ENCODE measurements at places on chromosomes 4 and X.

GRCh38 chrX:116417968-116418367, 18.4 kb upstream of the SLC6A14 start:
- DNase-seq: no peak

DNA sequence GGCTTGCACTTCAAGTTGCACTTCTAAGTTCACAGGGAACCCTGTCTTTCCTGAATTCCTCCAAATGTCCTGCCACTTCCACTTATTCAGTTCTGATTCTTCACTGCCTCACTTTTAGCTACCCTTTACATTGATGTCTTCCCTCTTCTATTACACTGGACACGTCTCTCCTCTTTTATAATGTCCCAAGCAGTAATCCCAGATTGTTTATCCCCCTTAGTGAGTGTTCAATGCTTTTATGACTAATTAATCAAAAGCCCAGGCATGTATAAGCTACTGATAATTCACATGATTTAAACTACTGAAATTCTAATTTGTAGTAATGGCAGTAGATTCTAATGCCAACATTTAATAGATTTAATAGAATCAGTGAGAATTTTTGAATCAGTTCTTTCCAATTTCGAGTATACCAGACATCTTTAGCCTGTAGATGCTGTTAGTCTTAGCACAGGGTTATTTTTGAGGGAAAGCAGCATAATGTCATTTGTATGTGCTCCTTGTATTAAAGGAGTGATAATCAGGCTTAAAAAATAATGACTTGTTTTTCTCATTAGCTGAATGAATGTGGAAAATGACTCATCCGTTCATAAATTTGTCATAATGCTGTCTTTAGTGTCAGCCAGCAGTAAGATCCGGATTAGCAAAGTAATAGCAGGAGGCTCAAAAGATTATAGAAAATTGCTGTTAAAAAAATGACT, 703.1 kb downstream of the CENPC start:
- no peak for DNase-seq

DNA sequence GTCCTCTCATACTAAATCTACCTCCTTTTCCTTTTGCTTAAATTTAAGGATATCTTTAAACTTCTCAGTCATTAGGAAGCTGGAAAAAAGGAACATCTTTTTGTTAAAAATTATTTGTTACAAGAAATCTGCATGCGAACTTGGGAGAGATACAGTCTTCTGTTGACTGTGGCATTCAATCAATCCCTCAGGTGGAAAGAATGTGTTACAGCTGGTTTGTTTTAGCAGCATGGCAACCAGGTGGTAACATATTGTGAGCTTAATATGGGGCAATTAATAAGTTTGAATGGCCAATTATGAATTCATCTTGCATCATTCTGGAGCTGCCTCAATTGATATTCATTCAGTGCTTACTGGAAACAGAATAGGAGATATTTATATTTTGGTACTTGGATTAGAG, 135.0 kb downstream of the GC start:
- DNase-seq: no peak

DNA sequence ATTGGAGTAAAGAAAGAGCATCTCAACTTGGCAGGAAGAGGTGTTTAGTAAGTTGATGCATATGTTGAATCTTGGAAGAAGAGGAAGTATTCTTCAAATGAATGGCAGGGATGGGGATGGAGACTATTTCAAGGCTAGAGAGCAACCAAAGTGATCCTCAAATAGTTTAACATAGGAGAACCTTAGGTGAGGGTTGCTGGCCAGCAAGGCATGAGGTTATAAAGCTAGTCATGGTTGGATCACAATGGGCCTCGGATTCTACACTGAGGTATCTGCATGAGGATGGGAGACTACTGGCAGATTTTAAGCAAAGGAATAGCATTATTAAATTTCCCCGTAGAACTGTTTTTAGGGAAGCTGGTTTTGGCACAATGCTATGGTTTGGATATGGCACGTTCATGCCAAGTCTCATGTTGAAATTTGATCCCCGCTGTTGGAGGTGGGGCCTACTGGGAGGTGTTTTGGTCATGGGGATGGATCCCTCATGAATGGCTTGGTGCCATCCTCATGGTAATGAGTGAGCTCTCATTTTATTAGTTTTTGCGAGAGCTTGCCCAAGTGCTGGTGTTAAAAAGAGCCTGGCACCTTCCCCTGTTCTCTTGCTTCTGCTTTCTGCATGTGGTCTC, 41.9 kb upstream of the ETNPPL start:
- no peak for DNase-seq
